ENCODE measurements at places on chromosomes 4 and X.

DNA sequence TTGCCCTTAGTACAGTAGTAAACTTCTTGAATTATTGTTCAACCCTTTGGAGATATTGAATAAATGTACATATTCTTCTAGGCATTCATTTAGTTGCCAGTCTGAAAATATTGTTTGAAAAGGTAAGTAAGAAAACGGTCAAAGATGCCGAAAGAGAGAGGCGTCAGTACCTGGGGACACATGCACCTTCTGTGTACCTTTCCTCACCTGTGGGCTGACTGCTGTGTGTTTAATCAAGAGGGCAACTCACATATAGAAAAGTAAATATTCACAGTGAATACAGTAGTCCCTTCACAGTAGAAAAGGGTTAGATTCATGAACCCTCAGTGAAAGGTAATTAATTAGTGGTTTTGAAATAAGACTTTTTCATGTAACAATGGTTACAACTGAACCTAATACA, 6.9 kb downstream of the ANXA10 start:
- no peak for DNase-seq

DNA sequence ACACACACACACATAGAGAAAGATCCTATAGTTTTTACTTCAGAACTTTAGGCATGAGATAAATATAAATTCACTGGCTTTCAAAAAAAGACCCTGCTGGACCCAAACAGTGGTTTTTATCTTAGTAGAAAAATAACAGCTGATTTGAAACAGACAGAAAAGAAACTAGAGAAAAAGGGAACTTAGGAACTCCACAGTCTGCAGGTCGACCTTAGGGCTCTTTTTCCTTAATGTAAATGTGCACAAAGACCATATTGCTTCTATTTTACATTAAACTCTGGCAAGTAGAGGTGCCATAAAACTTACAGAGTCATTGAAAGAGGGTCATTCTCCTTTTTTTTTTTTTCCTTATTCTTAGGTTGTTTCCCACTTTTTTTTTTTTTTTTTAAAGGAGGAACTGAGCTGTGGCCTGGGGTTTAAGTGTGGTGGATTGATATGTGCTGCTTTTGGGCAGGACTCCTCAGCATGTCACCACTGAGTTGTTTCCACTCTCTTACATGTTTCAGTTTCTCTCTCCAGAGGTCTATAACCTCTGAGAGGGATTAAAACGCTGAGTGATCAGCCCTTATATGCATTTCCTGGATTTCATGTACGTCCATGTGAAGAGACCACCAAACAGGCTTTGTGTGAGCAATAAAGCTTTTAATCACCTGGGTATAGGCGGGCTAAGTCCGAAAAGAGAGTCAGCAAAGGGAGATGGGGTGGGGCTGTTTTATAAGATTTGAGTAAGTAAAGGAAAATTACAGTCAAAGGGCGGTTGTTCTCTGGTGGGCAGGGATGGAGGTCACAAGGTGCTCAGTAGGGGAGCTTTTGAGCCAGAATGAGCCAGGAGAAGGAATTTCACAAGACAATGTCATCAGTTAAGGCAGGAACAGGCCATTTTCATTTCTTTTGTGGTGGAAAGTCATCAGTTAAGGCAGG, 70.8 kb upstream of the PACRGL start:
- DNase-seq: no peak

- DNase-seq: peak; percentile 23
Observed at GRCh38 chr4:113278324-113278934, 229.0 kb downstream of the ANK2 start.

- DNase-seq: no peak
Observed at GRCh38 chr4:155999725-156000124, 46.1 kb upstream of the CTSO start.

- no peak for DNase-seq
Observed at GRCh38 chr4:1802151-1802715, 9.1 kb downstream of the FGFR3 start.

GRCh38 chrX:51899741-51900140, 6.3 kb downstream of the MAGED1 start:
- DNase-seq: no peak

GRCh38 chr4:51960486-51960885, 59.7 kb downstream of the LRRC66 start:
- no peak for DNase-seq

- peak; percentile 43 for DNase-seq
Observed at GRCh38 chr4:8228319-8229250, 29.5 kb downstream of the SH3TC1 start.

DNA sequence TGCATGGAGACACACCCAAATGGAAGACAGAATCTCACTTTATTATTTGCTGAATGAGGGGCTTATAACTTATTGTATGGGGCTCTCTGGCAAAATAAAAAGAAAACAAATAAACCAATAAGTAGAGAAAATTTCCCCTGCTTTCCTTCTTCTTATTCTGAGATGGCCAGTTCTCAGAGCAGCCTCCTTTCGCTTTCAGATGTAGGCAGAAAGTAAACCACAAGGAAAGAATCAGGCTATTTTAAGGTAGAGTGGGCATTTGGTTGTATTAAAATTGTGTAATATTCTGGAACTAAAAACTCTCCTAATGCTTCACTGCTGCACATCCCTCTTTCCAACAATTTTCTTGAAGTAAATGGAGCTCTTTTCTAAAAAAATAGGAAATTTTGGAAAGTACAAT, 241.8 kb downstream of the GALNTL6 start:
- DNase-seq: no peak

Data from stimulated activated CD8-positive, alpha-beta memory T cell treated with anti-CD3 and anti-CD28 coated beads, Interleukin-15, amount 100 ng/mL, for 24 hours (primary cell).